Kidney tubule cell (primary cell): ENCODE measurements at places on chromosomes 7 and 10.

- no peak for DNase-seq
Measured at GRCh38 chr7:152899548-152900109, 140.1 kb downstream of the ACTR3B start.

DNA sequence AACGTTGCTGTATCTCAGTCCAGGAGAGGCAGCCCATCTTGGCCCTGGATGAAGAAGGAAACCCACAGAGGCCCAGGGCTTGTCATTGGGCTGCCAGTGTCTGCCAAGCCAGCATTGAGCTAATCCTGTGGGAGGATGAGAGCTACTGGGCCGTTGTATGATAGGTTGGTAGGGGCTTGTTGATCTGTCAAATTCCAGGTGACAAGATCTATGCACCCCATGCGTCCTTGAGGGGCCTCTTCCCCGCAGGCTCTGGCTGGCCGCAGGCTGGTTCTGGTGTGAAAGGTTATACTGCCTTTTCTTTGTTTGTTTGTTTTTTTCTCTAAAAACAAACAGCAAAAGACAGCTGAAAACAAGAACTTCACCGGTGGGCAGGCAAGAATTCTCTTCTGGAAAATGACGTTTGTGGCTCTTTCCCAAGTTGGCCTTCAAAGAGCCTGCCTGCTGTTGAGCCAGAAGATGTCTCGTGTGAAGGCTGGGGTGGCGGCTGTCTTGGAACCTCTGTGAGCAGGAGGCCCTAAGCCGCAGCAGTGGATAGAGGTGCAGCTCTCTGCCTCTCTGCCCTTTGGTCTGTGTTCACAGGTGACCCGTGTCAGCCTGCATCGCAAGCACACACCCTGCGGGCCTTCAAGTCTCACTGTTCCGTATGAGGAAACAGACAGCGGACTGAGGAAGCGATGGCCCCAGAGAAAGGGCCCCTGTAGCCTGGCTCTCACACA, 23.3 kb downstream of the CYP17A1 start:
- peak; percentile 40 for DNase-seq

DNA sequence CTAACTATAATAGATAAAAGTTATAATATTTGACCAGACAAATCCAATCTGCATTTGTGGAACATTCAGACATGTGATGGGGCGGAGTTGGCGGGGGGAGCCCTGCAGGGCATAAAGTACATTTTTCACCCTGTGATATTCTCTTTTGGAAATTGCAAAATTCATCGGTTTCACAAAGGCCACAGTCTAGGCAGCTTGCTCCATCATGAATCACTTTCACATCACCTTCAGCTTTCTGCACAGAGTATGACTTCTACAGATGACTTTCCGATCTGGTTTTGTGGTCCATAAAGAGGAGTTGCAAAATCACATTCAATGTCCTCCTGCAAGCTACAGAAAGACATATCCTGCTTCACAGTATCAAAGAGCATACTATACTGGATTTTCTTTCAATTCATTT, 51.4 kb upstream of the APBB1IP start:
- DNase-seq = no peak

DNA sequence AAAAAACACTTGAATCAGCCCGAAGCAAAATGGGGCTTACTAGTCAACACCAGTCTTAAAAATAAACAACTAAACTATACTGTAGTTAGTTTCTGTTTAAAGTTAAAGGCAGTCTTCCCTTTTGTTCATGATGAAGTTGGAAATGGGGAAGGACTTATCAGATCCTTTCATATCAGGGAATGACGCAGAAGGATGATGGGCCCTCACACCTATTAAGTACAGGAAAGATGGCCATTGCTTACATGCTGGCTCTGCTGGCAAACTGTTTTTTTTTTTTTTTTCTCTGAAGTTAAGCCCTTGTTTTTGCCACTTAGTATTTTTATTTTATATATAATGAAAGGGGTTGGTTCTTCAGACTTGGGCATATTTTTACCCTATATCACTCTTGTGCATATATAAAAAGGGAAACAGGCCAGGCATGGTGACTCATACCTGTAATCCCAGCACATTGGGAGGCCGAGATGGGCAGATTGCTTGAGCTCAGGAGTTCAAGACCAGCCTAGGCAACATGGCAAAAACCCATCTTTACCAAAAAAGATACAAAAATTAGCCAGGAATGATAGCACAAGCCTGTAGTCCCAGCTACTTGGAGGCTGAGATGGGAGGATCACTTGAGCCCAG, 16.6 kb upstream of the NRBF2 start:
- DNase-seq = no peak

GRCh38 chr7:73434701-73435069, 1.1 kb downstream of the FZD9 start:
- DNase-seq = no peak

GRCh38 chr10:130954326-130954905, 357.1 kb downstream of the TCERG1L start:
- DNase-seq = no peak

DNA sequence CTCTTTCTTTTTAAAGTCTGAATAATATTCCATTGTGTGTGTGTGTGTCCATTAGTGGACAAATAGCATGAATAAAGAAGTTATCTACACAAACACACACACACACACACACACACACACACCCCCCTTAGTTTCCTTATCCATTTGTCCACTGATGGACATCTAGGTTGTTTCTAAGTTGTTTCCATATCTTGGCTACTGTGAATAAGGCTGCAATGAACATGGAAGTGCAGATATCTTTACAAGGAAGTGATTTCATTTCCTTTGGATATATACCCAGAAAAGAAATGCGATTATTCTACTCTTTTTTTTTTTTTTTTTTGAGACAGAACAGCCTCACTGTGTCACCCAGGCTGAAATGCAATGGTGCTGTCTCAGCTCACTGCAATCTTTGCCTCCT, 113.5 kb downstream of the MBL2 start:
- DNase-seq = no peak

GRCh38 chr7:164882-165660, 27.3 kb upstream of the FAM20C start:
- DNase-seq = no peak

DNA sequence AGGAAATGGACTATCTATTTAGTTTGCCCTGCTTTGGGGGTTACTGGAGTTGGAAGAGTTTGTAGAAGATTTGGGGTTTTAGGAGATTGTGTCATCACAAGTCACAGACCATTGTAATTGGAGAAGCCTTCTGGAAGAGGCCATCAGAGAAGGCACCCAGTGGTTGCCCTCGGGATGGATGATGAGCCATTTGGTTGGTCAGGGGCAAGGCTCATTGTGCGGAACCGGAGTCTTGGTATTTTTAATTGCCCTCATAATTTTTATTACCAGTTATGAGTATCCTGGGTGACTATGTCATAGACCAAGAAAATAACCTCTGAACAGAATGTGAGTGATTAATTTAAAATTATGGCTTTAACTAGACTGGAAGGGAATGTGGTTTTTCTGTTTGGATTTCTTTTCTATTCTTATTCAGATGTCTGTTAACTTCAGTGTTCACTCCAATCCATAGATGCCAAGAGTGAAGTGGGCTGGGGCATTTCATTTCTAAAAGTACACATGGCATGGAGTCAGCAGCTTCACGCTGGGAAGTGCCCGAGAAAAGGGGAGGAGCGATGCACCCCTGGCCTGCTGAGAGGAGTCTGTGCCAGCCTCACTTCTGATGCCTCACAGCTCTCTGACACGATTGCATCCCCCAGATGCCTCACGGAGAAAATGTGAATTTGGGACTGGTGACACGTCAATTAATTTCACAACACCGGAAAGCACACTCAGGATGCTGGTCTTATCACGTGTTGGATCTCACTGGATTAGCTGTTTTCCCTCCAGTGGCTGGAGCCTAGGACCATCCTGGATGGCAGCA, 225.6 kb upstream of the IGFBP3 start:
- DNase-seq = peak; percentile 85

DNA sequence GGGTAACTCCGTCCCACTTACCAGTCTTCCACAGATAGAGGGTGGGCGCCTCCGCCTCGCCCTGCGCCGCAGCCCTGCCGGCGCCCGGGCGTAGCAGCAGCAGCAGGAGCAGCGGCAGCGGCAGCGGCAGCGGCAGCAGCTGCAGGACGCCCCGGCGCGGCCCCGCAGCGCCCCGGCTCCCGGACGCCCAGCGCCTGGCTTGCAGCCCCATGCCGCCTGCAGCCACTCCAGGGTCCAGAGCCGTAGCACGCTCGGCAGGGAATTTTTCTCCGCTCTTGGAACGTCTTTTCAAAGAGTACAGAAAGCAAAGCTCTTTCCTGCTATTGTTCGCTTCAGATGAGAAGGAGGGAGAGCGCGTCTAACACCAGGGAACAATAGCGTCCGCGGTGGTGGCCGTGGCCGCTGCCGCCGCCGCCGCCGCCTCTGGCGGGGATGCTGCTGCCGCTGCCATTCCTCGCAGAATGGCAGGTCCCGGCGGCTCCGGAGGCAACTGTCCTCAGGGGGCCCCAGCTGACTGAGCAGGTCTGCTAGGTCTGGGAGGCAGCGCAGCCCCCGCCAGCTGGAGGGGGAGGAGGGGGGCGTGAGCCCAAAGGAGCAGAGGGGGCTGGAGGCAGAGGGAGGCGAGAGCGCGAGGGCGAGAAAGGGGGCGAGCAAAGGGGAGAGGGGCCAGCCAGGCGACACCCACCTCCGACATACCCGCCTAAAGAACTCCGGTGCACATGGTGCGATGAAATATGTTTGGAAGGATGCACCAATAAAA, at the start of gene THSD7A:
THSD7A (minus strand) TSS at position 463 of the 760 bp plus-strand sequence; CDS start at position 211, 252 bp downstream.
- DNase-seq = peak; percentile 66

GRCh38 chr10:106106114-106106513, 1058.4 kb downstream of the SORCS1 start:
- DNase-seq = no peak

DNA sequence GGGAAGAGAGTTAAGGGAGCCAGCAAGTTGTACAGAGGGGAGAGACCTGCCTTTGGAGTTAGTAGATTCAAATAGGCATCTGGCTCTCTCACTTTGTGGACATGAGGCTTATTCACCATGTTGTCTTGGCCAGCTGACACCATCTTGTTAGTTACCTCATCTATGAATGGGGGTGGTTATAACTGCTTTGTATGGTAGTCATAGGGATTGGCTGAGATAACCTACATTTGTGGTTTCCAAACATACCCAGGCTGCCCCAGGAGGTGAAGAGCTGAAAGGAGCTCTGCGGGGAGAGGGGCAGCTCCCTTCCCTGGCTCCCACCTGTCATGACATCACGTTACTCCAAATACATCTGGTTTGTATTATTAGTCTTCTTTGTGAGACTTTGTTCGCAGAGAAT, 393.3 kb upstream of the AUTS2 start:
- DNase-seq = no peak

GRCh38 chr7:49669285-49669684, 104.2 kb upstream of the VWC2 start:
- DNase-seq = no peak

GRCh38 chr10:45451407-45451806, 77.4 kb downstream of the ALOX5 start:
- no peak for DNase-seq

DNA sequence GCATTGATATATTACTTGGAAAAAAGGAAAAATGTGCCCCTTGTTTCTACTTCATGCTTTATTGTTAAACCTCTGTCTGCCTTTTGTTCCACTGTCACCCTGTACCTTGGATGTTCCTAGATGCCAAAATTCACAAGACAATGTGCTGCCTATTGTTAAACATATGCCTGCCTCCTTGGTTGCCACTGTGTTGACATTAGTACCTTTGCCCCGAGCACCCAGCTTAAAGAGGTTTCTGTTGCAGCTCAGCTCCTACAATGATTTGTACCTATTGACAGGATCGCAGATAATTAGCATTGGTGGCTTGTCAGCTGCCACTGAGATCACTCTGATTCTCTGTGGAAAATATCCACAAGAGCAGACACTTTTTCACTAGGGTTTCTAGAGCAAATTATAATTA, 188.0 kb downstream of the KCND2 start:
- no peak for DNase-seq

DNA sequence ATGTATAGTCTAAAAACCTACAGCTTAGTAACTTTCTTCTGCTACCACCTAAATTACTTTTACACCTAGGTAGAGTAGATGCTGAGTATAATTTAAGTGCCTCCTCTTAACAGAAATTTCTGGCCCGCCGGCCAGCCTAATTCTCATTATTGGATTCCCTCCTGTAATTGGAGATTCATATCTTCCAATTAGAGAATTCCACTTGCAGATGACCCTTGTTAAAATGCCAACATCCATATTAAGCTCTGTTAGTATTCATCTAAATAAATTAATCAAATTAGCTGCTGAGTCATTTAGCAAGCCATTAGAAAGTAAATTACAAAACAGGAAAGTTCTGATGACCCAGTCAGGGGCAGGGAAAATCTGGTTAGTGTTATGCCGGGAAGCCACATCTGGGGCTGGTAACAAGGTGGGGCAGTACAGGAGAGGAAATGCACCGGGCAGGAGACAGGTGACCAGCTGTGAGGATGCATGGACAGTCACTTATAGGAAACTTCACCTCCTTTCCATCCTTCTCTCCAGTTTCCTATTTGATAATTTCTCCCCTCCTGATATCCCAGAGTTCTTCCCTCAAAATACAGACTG, 82.8 kb downstream of the ORC5 start:
- DNase-seq = no peak

DNA sequence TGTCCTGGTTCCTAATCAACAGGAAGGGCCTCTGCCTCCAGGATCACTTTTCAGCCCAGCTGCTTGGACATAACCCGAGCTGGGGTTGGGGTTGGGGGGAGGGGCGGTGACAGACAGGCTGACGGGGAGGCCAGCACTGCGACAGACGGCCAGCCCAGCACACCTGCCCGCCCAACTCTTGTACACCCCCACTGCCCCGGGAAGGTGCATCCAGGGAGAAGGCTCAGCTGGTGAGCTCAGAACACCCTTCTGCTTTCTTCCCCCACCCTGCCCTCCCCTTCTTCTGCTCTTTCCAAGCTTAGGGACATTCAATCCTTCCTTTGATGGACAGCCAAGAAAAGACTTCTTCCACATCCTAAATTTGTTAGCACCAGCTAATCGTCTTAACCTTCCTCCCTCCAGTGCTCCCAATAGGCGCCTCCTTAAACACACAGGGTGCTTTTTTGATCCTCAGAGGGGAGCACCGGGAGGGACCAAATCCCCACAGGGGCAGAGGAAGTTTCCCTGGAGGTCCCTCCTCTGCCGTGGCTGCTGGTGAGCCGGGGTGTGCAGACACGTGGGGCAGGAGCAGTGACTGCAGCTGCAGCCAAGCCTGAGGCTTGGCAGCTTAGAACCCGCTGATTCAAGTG, 44.7 kb downstream of the COL13A1 start:
- DNase-seq = no peak

DNA sequence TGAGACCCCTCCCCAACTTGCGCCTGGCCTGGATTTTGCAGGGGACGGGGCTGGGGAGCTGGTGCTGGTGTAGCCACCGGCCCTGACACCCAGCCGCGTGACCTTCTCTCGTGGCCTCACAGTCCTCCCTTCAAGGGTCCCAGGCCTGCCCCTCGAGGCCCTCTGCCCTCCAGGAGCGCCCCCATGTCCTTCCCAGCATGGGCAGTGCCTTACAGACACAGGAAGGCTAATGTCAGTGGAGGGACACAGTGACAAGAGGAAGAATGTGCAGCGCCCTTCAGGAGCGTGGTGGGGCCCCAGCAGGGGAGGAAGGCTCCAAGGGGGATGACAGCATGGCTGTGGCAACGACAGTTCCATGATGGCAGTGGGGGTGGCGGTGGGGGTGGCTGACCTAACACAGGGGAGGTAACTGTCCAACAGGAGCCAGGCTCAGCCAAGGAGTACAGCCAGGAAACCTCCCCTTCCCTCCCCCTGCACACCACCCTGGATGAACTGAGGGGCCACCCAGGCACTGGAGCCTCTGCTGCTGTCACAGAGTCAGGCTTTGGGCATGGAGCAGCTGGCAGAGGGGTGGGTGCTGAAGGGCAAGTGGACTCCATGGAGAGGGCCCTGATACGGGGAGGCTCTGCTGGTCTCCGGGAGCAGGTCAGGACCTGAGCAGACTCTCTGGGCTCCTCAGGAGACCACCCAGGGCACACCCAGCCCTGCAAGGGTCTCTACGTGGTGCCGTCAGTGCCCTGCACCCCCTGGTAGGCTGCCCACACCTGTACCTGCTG, 76.0 kb upstream of the RET start:
- no peak for DNase-seq
